ENCODE measurements at places on chromosomes 5 and 9.

- no peak for DNase-seq
These were observed 40.2 kb upstream of the TMED7 start for GRCh38 chr5:115666023-115666422.

- no peak for DNase-seq
These were observed 52.5 kb downstream of the EFNA5 start for GRCh38 chr5:107618242-107618641.

GRCh38 chr5:160209917-160210316 is 19.4 kb upstream of the FABP6 start:
- no peak for DNase-seq

- DNase-seq, result no peak
These were observed 60.1 kb downstream of the SEMA4D start for GRCh38 chr9:89437772-89438171.

Data from muscle of arm (tissue), 14 donors.